ENCODE measurements at places on chromosomes 5 and 9. TPM values are rescaled to one million over a fixed set of nuclear protein-coding genes. Genes with fewer than 3 reads are reported as not detected.

Gene CAMK2A
- total RNA-seq = 7.5 TPM

DNA sequence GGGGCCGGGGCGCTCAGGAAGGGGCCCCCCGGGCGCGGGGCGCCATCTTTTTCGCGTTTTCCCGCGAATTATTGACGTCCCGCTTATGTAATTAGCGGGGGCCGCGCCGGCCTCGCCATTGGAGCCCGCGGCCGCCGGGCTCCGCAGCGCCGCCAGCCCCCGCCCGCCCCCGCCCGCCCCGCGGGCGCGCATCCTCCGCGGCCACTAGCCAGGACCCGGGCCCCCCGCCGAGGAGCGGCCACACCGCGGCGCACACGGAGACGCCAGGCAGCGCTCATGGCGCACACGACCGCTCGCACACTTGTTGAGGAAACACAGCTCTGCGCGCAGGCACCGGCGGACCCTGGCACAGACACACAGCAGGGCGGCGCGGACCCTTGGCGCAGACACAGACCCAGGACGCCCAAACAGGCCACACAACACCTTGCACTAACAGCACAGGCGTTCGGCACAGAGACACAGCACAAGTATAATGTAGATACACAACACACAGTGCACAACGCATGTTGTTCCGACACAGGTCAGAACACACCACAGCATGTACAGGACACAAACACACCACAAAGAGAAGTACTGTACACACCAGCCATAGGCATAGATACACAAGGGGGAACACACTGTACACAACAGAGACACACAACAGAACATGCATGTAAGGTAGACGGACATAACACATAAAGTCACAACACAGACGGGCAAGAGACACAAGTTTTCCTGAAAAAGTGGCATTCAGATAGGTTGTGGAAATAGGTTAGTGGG lies 467 bp upstream of the PHF19 start:
- peak; percentile 88 for DNase-seq

Gene UQCRQ
- 61.5 TPM for total RNA-seq

DNA sequence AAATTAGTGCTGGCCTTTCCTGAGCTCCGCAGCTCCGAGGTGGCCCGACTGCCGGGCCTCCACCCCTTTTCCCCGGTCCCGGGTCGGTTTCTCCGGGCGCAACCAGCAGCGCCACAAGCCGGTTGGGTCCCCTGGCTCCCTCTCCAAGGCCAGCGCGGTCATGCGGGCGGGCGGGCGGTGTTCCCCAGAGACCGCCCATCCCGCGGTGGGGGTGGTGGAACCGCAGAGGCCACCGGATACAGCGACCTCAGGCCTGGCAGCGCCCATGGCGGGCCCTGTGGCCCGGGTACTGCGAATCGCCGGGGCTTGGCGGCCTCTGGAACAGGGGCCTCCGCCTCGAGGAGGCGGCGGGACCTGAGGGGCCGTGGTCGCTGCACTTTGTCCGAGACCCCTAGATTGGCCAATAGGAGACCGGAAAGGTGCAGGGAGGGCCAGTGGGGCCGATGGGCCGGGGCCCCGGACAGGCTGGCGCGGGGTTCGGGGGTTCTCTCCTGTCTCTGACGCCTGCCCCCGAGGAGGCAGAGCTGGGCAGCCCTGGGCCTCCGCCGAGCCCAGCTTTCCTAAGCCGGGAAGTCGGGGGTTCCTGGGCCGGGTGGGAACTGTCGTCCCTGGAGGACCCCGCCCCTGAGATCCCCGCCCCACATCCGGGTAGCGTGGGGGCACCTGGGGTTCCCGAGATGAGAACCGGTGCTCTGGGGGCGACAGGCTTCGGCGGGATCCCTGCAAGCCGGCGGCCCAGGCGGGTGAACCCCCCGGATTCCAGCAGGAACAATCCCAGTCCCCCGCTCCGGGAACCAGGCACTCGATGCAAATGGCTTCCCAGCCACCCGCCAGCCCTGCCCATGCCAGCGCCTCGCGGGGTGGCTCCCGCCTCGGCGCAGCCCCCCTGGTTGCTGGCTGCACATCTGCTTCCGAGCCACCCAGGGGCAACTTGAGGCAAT lies 293.9 kb downstream of the ZSWIM6 start:
- DNase-seq = peak; percentile 47

DNA sequence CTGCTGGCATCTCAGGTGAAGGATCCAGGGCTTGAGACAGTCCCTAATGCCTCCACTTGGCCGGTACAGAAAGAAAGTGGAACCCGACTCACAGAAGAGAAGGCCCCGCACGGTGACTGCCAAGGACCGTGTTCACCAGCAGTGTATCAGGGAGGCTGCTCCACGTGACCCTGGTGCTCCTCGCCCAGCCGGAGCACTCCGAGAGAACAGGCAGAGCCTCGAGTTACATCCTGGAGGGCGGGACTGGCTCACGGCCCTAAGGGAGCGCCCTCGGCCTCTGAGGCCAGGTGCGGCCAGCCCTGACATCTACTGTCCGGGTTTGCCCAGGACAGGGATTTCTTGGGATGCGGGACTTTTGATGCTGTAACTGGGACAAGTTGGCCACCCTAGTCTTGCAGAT lies 104.0 kb upstream of the SARDH start:
- peak; percentile 36 for DNase-seq

GRCh38 chr9:30301271-30301963 lies 2083.0 kb upstream of the ACO1 start:
- DNase-seq = no peak

Gene C8G
- not detected for total RNA-seq

GRCh38 chr9:120545701-120546550 lies 34.0 kb downstream of the CDK5RAP2 start:
- no peak for DNase-seq

Gene PCDHB11
- 12.2 TPM for total RNA-seq

DNA sequence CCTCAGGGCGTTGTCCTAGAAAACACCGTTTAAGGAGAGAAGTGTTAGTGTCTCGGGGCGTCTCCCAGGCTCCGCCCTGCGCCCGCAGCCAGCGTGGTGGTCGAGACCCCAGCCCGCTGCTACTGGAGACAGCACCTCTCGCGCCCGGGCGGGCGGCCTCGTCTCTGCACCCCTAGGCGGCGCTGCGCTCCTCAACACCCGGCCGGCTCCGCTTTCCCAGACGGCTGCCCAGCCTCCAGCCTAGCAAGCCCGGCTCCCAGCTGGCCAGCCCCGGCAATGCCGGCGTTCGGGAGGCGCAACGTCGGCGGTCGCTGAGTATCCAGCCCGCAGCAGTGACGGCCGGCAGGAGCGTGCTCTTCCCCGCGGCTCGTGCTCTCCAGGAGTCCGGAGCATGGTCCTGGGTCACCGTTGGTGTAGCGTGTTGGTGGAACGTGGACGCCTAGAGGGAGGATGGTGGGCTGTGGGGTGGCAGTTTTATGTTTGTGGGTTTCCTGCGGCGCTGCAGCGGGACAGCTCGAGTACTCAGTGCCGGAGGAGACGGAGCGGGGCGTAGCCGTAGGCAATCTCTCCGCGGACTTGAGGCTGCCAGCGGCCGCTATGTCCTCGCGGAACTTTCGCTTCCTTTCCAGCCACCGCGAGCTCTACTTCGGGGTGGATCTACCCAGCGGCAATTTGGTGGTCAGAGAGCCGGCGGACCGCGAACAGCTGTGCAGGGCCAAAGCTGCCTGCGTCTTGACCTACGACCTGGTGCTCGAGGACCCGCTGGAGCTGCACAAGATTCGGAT lies 536 bp downstream of the PCDHAC1 start:
- DNase-seq = peak; percentile 78
